ENCODE measurements at places on chromosomes 2 and 18.

GRCh38 chr2:216327447-216327935 lies 44.8 kb downstream of the MARCHF4 start:
- DNase-seq: no peak

DNA sequence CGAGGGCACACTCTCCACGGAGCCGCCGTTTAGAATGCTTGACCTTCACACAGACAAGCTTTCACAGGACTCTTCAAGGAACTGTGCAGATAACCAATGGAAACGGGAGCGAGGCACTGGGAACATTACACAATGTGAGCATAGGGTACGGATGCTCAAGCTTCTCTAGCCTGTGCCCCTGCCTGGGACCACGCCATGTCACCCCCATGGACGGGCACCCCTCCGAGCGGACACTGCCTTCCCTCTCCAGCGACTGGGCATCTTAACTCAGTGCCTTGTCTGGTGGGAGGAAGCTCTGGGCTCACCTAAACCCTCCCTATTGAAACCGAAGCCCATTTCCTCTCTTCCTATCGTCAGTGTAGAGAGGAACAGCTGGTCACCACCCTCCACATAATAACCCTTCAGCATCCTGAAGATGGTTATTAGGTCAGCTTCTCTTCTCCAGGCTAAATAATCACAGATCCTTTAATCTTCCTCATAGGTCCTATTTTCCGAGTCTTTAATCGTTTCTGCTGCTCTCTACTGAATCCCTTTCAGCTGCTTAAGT lies 626.7 kb downstream of the GALR1 start:
- no peak for DNase-seq

- DNase-seq: no peak
These were observed 522.9 kb upstream of the TNP1 start for GRCh38 chr2:217382794-217383193.

DNA sequence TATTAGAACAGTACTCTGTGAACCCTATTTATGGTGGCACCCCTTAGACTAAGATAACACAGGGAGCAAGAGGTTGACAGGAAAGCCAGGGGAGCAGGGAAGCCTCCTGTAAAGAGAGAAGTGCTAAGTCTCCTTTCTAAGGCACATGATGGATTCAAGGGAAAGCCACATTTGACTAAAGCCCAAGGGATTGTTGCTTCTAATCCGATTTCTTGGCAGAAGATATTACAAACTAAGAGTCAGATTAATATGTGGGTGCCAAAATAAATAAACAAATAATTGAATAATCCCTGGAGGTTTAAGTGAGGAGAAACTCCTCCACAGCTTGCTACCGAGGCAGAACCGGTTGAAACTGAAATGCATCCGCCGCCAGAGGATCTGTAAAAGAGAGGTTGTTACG lies 333.2 kb downstream of the SOX11 start:
- DNase-seq: no peak

DNA sequence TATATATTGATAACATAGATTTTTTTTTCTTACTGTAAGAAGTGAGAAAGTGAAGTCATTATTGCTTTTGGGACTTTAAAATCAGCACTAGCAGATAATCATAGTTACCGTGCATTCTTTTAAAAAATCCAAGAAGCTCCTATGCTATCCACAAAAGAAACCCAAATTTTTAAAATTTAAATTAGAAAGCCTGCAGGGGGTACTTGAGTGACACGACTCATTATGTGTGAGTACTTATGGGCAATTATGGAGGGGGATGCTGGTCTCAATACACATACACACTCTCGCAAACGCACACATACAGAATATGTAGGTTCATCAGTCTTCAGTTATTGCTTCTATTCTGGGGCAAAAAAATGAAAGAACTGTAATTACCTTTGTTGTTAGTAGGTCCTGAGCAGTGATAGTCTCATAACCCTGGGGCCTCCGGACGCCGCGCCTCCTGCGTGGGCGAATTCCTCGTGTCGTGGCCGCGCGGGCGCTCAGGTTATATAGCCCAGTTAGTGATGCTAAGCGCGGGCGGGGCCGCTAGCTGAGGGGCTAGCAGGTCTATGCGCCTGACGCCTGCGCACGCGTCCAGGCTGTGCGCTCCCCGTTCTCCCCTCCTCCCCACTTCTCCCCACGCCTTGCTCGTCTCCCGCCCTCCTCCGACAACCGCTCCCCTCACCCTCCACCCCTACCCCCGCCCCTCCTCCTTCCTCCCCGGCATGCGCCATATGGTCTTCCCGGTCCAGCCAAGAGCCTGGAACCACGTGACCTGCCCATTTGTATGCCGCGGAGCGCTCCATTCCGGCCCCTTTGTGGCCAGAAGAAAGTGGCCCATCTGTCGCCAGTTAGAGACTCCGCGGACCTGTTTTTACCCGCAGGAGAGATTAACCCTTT lies at the start of gene NEUROD1:
Gene NEUROD1, minus strand, starts transcription at position 463 of the 882 bp plus-strand sequence. CDS start 1,657 bp downstream, outside the sequence.
- DNase-seq: peak; percentile 32

DNA sequence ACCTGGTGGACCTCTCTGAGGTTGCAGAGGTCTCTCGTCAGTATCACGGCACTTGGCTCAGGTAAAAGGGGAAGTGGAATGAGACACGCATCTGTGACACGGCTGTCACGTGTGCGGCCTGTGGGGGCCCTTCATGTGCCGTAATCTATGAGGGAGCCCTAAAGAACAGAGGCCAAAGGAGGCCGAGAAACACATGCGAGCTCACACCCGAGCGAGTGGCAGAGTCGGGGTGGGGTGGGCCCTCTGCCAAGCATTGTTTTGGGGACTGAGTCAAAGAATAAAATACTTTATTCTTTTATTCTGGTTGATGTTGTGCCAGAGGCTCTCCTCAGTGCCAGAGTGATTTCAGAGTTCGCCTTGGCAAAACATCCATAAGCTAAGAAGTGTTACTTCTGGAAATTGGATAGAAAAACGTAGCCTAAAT lies 43.3 kb downstream of the PLB1 start:
- no peak for DNase-seq

DNA sequence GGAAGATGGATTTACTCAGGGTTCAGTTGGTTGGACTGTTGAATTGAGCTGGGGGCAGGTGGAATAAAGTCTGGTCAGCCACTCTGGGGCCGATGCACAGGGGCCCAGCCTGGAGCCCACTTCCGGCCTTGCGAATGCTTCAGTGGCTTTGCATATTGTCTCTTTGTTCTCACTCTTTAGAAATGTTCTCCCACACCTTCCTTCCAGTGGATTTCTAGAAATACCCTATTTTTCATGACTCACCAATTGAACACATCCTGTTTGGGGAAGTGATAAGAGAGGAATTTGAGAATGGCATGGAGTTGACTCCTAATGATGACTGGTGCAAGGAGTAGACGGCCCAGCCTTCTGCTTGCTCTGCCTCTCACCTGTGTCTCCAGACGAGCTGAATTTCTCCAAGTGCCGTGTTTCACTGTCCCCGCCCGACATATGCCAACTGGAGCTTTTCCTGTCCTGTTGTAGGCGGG lies 28.1 kb downstream of the ASAP2 start:
- peak; percentile 82 for DNase-seq

DNA sequence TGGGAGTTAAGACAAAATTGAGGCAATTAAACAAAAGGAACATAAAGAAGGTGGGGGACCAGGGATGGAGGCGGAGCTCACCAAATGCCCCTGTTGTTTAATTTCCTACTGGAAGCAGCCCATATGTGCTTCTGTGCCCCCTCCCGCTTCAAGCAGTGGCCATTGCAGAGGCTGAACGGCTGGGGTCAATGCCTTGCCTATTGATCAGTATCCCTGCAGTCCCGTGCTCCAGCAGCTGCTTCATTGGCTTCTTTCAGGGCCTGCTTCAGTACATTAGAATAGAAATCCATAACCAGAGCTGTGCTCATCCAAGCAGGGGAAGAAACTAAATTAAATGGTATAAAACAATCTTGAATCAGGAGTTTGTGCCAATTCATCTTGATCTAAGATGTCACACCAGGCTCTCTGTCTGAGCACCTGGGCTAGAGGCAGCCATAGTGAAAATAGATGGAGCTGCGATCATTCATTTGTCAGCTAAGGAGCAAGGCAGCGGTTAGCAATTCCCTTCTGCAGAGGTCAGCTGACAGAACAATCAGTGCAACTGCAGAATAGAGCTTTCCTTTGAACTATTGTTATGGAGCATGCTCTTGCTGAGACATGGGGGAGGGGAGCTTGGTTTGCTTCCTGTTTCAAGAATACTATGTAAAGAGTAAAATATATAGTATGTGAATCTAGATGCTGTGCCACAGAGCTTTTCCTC lies 222.4 kb downstream of the WDR7 start:
- peak; percentile 15 for DNase-seq

- DNase-seq: no peak
These were observed 72.4 kb downstream of the ZNF236 start for GRCh38 chr18:76894566-76895346.

DNA sequence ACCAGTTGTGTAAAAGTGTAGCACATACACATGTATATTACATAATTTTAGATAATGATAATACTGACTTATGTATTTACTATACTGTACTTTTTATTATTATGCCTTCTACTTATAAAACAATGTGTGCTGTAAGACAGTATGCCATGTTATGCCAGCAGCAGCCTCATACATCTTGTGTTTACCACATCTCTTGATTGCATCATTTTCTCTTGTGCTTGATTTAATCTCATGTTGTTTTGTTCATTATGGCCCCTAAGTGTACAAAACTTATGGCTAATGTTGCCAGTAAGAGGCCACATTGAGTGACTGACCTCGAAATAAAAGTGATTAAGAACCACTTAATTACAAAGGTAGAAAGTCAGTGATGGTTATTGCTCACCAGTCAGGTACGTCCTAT lies 128.0 kb upstream of the SP5 start:
- no peak for DNase-seq

GRCh38 chr18:61471541-61471940 lies 138.3 kb downstream of the CDH20 start:
- no peak for DNase-seq

DNA sequence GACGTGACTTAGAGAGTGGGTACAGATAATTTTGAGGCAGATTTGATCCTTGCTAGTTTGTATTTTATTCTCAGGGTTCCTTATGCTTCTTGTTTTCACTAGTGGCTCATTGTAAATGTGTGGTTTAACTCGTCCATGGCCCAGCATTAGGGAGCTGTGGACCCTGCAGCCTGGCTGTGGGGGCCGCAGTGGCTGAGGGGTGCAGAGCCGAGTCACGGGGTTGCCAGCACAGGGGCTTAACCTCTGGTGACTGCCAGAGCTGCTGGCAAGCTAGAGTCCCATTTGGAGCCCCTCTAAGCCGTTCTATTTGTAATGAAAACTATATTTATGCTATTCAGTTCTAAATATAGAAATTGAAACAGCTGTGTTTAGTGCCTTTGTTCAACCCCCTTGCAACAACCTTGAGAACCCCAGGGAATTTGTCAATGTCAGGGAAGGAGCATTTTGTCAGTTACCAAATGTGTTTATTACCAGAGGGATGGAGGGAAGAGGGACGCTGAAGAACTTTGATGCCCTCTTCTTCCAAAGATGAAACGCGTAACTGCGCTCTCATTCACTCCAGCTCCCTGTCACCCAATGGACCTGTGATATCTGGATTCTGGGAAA lies 269.9 kb downstream of the MYT1L start:
- no peak for DNase-seq

DNA sequence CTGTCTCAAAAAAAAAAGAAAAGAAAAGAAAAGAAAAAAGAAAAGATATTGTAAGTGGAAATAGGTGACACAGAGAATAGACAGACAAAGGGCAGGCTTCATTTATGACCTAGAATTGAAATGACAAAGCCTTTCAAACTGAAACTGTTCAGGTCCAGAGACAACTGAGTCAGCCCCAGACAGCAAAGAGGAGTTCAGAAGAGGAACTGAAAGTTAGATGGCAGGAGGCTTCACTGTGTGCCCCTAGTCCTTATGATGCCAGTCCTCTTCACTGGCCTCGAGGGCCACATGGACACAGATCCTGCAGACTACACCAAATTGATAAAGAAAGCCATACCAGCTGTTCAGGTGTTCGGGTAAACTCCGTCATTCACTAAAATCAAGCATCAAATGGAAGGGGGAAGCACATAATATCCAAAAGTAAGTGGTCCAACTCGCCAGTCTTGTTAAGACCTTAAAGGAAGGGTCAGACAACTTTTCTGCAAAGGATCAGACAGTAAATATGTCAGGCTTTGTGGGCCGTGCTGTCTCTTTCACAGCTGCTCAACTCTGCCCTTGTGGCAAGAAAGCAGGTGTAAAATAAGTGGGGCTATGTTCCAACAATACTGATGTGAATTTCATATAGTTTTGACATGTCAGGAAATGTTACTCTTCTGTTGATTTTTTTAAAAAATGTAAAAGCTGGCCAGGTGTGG lies 231.9 kb upstream of the MGAT5 start:
- peak; percentile 38 for DNase-seq

- no peak for DNase-seq
These were observed 33.5 kb upstream of the ZEB2 start for GRCh38 chr2:144553379-144553778.

DNA sequence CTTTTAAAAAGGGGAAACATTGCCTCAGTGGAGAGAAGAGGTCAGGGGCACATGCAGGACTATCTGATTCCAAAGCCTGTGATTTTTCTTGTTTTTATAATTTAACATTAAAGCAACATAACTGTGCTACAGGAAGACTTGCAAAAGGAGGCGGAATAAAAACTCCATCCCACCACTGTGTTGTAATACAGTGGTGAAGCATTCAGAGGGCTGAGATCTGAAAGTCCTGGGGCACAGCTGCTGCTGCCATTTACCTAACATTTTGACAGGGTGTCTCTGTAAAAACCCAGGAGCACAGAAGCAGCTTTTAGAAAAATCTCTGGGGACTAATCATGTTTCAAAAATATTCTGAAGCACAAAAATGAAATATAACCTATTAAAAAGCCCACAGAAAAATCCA lies 97.6 kb downstream of the GRB14 start:
- no peak for DNase-seq

DNA sequence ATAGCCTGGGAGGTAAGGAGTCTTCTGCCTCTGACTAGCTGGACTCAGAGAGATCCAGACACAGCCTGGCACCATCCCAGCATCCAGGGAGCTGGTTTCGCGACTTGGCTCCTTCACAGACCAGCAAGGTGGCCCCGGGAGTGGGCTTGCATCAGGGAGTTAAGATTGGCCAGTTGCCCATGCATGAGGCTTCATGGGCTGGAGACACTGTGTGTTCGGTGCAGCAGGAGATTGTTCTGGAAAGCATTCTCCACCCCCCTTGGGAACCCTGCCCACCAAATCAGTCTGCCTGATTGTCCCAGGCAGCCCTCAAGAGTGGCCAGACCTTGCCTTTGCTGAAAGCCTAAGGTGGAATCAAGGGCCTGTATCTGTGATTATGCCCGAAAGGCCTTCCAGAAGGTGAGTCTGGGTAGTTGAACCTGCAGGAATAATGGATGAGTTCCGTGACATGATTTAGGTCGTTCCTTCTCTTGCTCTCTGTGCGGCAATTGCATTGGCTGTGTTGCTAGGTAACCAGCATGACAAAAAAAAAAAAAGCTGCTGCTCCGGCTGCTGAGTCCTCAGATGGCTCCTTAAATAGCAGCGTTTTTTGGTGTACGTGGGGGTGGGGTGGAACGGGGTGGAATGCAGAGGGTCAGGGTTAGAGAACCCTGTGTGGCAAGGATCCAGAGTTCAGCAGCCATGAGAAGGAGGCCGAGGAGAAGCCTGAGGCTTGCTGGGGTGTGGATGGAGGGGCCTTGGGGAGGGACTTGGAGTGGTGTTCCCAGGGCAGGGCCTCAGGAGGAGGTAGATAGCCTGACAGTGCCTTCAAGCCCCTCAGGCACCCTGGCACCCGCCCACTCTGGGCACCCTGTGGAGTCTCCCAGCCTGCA lies 93.0 kb upstream of the MCFD2 start:
- no peak for DNase-seq
